ENCODE measurements at places on chromosomes 2 and 18. TPM values are rescaled to one million over a fixed set of nuclear protein-coding genes. Genes with fewer than 3 reads are reported as not detected.

The HOXD1 gene
- 0.57 TPM for polyA plus RNA-seq

The PLEK gene
- polyA plus RNA-seq, result 6.0 TPM

The TAF4B gene
- 3.3 TPM for polyA plus RNA-seq

The DNAJC5G gene
- polyA plus RNA-seq, result 0.34 TPM

The KLHL29 gene
- polyA plus RNA-seq, result 7.6 TPM

The OTX1 gene
- 0.06 TPM for polyA plus RNA-seq

The AAK1 gene
- 16.3 TPM for polyA plus RNA-seq

The LPIN1 gene
- 22.6 TPM for polyA plus RNA-seq

The CFAP65 gene
- polyA plus RNA-seq, result not detected

The FAM124B gene
- polyA plus RNA-seq, result 7.0 TPM

The EGR4 gene
- polyA plus RNA-seq, result not detected
